Spinal cord (tissue), 10 donors: ENCODE measurements at places on chromosomes 12 and 14. TPM values are rescaled to one million over a fixed set of nuclear protein-coding genes. Genes with fewer than 3 reads are reported as not detected.

GRCh38 chr12:19643635-19644034 lies 204.3 kb downstream of the AEBP2 start:
- peak; percentile 84 for DNase-seq

- no peak for DNase-seq
Observed at GRCh38 chr12:120242275-120242799, 23.2 kb downstream of the PXN start.

DNA sequence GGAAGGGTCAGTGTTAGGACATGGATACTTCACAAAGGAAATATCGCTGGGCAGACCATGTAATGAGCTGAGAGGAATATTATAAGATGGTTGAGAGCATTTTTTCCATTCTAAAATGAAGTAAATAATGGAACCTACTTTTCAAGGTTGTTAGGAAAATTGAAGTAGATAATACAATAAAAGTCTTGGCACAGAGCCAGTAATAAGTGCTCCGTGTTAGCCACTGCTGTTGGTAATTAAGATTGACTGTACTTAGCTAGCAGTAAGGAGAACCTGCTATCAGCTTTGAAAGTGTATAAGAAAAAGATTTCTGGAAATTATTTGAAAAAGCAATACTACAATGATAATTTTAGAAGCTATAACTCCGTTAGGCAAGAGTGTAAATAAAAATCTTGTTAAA lies 77.6 kb downstream of the SCAF11 start:
- DNase-seq: no peak

- DNase-seq: no peak
Observed at GRCh38 chr12:49367381-49368239, at the start of gene SPATS2. SPATS2 (plus strand) TSS chr12:49367462; CDS start chr12:49461013, 93,551 bp downstream.

INSM2 gene
- total RNA-seq: 0.17 TPM
